ENCODE measurements at places on chromosomes 6 and 20.

DNA sequence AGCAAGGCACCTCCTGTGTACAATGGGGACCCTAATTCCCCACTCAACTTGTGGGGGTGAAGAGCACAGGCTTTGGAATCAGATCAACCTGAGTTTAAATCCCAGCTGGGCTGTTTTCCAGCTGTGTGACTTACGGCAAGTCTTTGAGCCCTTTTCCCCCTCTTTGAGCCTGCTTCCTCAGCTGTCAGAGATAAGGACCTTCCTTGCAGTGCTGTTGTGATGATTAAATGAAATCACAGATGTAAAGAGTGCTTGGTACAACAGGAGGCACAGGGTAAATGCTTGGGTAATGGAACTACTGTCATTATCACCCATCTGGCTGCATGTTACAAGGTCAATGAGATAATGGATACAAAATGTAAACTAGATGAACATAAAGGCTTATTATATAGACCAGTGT is 3.2 kb downstream of the SNX21 start:
- DNase-seq: no peak

DNA sequence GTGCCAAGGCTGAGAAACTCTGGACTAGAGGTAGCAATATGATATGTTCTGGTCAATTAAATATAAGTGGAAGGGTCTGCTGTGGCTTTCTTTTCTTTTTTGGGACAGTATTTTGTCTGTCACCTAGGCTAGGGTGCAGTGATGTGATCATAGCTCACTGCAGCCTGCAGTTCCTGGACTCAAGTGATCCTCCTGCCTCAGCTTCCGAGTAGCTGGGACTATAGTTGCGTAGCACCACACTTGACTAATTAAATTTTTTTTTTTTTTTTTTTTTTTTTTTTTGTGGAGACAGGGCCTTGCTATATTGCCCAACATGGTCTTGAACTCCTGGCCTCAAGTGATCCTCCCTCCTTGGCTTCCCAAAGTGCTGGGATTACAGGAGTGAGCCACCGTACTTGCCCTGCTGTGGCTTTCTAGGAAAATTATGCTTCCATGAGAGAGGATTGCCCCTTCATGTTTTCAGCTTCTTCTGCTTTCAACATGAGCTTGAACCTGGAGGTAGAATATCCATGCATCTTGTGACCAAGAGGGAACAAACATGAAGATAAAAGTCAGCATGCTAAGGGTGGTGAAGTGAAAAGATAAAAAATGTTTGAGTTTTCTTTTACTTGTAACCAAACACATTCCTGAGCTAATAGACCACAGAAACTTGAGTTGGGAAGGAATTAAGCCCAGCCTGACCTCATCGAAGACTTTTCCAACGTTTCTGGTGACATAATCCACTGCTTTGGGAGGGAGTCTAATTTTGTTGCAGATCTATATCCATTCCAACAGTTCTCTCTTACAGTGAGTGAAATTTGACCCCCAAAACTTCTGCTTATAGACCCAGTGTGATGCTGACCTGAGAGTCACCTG is 75.1 kb downstream of the CARMIL1 start:
- DNase-seq: peak; percentile 55

DNA sequence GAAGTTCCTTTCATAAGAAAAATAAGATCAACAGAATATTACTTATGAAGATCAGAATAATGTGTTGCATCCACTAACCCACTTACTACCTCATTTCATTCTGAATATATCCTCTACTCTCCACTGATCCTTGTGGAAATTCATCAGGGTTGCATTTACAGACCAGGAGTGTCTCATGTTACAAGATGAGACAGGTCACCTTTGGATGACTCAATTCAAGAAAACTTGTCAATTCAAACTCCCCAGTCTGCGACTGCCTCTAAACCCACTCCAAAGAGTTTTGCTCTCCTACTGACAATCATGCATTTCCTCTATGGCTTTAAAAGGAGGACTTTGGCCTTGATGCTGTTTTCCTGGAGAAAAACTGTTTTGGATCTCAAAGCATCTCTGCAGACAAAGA is 68.4 kb downstream of the ID4 start:
- DNase-seq: no peak

- DNase-seq: no peak
Measured at GRCh38 chr20:37430778-37431460, 85.0 kb downstream of the SRC start.

GRCh38 chr6:31631681-31632278 is 11.3 kb downstream of the PRRC2A start:
- DNase-seq: no peak

- no peak for DNase-seq
Measured at GRCh38 chr6:108995296-108995695, 99.3 kb downstream of the SESN1 start.

- DNase-seq: peak; percentile 74
Measured at GRCh38 chr6:47413752-47414422, 63.7 kb upstream of the CD2AP start.

GRCh38 chr6:26743157-26743821 is 83.7 kb upstream of the ZNF322 start:
- peak; percentile 81 for DNase-seq

- DNase-seq: no peak
Measured at GRCh38 chr6:143513410-143513809, 1.9 kb upstream of the FUCA2 start.

- DNase-seq: no peak
Measured at GRCh38 chr20:57322476-57322875, 7.1 kb upstream of the SPO11 start.

- peak; percentile 53 for DNase-seq
Measured at GRCh38 chr6:46626228-46626909, 26.2 kb downstream of the CYP39A1 start.

DNA sequence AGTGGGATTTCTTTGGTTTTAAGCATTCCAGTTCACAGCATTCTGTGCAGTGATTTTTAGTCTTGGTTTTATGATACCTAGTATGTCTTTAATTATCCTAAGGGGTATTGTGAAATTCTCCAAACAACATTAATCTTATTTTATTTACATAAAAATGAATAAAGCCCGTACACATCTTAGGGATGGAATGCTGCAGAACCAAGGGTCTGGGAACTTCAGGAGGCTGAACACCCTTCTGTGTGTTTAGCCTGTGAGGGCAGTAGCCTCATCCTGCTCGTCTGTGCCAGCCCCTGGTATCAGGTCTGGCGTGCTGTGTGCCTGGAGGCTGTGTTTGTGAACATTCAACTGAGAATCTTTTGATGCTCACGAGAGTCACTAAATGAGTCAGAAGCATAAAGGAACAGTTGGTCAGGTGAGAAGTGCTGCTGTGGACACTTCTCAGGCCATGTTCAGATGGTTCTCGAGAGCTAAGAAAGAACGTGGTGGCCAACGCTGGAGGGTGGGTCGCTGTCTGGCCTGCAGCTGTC is 25.2 kb upstream of the C20orf204 start:
- DNase-seq: peak; percentile 73

DNA sequence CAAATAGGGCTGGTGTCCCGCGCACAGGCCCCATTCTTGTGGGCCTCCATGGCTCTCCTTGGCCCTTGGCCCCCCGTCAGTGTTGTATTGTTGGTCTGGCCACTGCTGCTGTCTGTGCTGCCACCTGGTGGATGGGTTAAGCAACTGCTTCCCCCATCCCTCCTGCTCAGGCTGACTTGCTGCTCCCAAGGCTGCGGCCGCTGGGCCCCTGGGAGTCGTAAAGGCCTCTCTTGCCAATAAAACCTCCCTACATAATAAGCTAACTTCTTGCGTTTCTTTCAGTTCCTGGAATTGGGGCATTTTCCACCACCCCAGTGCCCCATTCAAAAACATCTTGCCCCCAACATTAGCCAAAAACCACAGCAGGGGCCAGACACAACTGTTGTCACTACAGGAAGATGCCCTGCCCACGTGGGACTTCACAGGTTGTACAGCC is 27.1 kb downstream of the CD83 start:
- DNase-seq: peak; percentile 72

GRCh38 chr6:22001396-22002027 is 295.3 kb downstream of the PRL start:
- DNase-seq: no peak

DNA sequence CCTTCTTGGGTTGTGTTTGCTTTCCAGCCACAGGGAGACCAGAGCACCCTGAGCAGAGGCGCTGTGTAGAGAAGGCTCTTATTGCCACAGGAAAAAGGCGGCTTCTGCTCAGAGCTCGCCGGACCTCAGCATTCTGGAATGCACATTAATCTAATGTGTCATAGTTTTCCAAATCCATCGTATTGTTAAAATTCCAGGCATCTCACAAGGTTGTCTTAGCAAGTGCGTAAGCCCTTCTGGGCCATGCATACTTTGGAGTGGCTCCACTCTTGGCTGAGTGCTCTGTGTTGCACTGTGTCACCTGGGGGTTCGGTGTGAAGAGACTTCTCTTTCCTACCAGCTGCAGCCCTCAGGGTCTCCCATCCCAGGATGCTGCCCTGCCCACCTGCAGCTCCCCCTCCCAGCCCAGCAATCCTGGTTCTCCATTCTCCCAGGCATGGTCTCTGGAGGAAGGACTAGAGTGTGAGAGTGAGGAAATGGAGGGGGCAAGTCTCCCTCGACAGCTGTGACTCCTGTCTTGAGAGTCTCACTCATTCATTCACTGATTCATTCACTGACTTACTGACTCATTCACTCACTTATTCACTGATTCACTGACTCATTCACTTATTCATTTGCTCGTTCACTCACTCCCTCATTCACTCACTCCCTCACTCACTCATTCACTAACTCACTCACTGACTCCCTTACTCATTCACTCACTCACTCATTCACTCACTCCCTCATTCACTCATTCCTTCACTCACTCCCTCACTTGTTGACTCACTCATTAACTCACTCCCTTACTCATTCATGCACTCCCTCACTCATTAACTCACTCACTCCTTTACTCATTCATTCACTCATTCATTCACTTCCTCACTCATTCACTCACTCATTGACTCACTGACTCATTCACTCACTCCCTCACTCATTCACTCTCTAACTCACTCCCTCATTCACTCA is 83.7 kb upstream of the MPC1 start:
- DNase-seq: peak; percentile 90

GRCh38 chr6:67818322-67818721 is 816.8 kb upstream of the ADGRB3 start:
- no peak for DNase-seq

- no peak for DNase-seq
Measured at GRCh38 chr6:161557333-161558107, 283.7 kb upstream of the AGPAT4 start.

DNA sequence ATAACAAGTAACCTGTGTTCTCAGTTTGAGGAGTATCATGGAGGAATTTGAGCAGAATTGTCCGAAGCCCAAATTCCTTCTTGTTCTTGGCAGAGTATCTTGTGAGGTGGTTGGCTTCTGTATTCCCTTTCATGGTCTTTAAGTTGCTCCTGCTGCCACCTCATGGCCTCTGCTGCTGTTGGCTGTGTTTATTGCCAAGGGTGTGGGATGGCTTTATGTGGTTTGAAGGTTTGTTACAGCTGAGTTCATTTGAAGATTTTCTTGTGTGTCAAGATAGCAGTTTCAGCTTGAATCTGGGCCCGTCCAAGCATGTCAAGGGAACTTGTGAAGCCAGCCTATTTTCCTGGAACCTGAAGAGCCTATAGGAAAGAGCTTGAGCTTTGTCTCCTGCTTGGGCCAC is 20.2 kb upstream of the TTK start:
- DNase-seq: peak; percentile 18

GRCh38 chr20:53738039-53738944 is 144.7 kb upstream of the ZNF217 start:
- peak; percentile 73 for DNase-seq

DNA sequence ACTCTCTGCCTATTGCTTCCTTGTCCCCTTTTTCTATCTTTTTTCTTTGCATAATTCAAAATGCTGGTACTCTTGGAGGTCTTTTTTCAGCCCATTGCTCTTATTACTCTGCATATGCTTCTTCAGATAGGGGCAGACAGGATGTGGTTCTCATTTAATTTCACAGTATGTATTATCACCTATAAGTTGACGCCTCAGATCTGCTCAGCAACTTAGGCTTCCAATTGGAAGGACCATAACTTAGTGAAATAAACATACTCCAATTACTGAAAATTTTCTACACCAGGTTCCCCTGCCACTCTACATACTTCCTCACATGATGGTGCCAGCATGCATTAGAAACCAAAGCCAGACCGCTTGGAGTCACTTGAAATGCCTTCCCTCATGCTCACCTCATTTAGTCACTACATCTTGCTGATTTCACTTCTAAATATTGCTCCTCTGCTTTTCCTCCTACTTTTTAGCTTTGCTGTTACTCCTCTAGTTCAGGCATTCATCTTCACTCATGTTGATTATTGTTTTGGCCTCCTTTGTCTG is 34.5 kb upstream of the AHI1 start:
- no peak for DNase-seq

GRCh38 chr6:7542065-7542873 is 798 bp downstream of the DSP start:
- DNase-seq: no peak

DNA sequence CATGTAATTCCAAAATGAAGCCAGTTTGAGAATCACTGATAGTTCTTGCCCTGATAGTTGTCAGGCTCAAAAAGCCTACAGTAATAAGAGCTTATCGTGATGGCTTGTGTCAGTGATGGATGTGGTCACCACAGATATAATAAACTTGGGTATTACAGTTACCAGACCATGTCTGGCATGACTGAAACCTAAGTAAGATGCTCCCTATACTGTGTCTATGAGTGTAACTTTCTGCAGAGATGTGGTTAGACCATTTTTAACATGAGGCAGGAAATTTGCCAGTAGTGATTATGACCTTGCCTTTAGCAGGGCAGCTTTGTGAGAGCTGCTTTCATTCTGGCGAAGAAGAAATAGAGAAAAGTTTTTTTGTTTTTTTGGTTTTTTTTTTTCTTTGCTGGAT is 90.2 kb downstream of the ANKS1A start:
- DNase-seq: no peak

- no peak for DNase-seq
Measured at GRCh38 chr20:25081730-25082497, at the start of gene VSX1. TSS of gene VSX1 (minus strand) at chr20:25082141. CDS start at chr20:25082096, 45 bp downstream.

DNA sequence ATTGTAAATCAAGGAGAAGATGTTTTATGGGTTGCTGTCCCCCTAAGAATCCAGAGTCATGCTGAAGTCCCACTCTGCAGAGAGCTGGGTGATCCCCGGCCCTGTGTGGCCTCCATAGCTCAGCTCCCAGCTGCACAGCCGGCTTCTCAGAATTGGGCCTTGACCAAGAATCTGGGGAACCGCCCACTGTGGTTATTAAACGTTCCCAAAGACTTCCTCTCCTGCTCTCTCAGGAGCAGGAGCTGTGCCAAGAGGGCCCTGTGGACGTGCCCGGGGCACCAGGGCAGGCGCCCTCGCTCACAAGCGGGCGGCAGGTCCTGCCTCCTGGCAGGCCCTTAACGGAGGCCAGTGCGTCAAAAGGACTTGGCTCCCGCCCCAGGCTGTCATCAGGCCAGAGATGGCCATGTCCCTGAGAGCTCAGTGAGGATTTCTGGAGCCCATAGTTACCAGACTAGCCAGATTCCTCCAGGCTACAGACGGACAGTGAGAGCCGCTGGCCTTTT is 30.4 kb downstream of the ZC3H12D start:
- DNase-seq: peak; percentile 96
